Inflammatory macrophage treated with lipopolysaccharide for 4 hours (primary cell): ENCODE measurements at places on chromosomes 13 and 19.

DNA sequence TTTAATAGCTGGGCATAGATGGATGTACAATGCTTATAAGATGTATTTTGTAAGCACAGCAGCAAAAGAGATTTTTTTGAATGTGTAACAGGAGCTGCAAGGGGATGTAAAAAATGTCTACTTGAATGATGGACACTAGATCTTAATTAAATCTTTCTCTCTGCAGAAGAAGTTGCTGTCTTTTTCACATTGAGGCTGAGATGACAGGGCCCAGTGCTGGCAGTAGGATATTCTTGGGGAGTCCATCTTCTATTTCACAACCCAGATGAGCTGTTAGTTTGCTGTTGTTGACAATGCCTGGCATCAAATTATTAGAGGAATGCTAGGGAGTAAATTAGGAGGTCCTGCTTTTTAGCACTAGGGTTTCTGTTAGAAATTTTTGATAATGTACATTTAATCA, 698.7 kb downstream of the SLITRK5 start:
- DNase-seq = no peak

GRCh38 chr13:82147526-82147925, 1734.7 kb downstream of the SLITRK1 start:
- DNase-seq = no peak

DNA sequence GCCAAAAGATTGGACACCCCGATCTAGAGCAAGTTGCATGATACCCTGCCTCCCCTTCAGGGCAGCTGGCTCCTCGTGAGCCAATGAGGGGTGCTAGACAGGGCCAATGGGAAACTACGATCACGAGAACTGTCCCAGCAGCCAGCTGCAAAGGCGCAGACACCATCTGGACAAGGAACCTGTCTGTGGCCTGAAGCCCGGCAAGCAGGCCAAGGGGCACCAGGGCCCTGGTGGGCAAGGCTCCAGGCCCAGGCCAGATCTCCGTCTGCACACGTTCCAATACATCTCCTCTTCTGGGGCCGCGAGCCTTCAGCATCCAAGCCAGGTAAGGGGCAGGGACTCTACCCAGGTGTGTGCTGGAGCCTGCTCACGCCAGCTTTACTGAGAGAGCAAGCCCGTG, 20.2 kb downstream of the MED26 start:
- no peak for DNase-seq

- DNase-seq = no peak
Measured at GRCh38 chr13:95740979-95741320, 64.0 kb downstream of the DNAJC3 start.

DNA sequence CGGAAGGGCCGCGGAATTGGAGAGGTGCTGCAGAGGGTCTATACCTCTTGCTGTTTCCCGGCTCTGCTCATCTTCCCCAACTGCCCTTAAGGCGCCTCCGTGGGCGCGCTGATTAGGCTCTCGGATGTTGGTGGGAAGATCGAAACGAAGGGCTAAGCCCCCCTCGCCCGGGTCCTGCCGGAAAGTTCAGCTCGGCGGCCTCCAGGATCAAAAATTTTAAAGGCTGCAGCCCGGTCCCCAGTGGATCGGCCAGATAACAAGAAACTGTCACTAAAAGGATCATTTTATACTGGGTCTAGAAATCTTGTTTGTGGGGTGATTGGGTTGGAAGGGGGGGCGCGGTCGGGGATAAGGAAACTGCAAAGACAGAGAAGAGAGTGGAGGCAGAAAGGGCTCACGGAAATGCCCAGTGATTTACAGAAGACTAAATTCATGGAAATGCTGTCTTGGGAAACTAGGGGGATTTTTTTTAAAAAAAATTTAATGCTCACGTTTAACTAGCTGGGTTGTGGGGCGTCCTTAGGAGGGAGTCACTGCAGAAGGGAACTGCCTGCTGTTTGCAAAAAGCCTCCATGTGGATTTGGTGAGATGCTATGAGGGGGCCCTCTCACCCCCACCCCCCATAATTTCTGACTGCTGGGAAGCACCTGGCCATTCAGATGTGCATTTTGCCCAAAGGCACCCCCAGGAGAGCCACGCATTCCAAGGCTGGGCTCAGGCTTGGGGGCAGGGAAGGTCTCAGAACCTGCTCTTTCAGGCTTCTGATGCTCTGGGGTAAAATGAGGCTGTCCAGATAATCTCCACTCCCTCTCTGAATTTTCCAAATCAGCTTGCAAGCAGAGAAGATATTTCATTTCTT, 7.7 kb downstream of the CDX2 start:
- DNase-seq = no peak

DNA sequence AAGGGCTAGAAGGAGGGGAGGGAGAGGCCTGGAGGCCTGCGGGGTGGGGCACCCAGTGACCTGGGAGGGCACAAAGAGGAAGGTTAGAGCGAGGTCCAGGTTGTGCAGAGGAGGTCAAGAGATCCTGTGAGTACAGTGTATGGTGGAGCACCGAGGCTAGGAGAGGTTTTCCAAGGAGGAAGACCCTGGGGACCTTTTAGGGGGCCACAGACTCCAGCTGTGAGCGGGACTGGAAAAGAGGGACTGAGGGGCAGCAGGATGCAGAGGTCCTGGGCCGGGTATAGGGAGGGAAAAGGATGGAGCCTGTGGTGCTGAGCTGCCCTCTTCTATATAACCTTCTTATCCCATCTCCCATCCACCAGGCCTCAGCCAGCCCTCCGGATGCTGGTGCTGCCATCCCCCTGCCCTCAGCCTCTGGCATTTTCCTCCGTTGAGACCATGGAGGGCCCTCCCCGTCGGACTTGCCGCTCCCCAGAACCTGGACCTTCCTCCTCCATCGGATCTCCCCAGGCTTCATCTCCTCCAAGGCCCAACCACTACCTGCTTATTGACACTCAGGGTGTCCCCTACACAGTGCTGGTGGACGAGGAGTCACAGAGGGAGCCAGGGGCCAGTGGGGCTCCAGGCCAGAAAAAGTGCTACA, 863 bp downstream of the ZNF581 start:
- DNase-seq = no peak

DNA sequence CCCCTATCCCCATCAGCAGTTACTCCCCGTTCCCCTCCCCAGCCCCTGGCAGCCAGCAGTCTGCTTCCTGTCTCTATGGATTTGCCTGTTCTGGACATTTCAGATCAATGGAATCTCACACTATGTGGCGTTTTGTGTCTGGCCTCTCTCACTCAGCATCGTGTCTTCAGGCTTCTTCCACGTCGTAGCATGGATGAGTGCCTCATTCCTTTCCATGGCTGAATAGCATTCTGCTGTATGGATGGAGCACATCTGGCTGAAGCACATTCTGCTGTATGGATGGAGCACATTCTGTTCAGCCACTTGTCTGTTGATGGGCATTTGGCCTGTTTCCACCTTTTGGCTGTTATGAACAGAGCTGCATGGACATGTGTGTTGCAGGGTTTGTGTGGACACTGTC, 29.5 kb downstream of the CRTC1 start:
- DNase-seq = no peak

- DNase-seq = no peak
Measured at GRCh38 chr19:16125737-16126495, 14.2 kb downstream of the RAB8A start.

DNA sequence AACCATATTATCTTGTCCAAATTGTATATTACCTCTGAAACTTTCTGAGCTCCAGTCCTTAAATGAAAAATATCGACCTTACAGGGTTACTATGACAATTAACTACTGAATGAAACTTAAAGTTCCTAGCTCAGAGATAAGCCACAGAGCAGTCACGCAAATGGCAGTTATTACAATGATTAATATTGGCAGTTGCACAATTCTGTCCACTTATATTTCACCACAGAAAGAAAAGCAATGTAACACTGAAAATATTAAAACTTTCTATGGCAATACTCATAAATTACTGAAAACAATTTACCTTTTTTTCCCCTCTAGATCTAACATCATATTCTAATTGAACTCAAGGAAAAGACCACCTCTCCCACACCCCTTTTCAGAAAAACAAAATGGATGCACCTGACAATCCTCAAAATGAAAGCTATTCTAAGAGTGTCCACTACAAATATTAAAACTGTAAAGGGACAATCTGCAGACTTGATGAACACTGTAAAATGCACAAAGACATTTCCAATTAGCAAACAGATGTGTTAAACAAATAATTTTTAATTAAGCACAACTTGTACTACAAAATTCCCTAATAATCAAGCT, 14.6 kb downstream of the LNX2 start:
- peak; percentile 17 for DNase-seq

DNA sequence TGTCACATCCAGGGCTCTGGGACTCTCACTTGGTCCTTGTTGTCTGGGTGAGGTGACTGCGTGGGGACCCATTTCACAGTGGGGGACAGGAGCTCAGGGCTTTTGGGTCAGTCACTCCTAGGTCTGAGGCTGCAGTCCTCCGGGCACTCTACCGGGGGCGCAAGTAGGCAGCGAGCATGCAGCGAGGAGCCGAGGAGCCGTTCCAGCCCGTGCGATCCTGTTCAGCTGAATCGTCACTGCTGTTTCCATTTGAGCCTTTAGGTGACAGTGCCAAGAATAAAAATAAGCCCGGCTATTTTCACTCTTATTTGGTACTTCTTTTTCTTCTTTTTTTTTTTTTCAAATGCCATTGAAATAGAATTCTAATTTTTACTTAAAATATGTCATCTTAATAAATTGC, 126.5 kb downstream of the ZNF536 start:
- no peak for DNase-seq

GRCh38 chr13:23714672-23715071, 144.5 kb downstream of the TNFRSF19 start:
- DNase-seq = no peak

- no peak for DNase-seq
Measured at GRCh38 chr19:33298146-33298911, 4.0 kb downstream of the CEBPA start.

- no peak for DNase-seq
Measured at GRCh38 chr13:45299194-45299593, 41.8 kb downstream of the TPT1 start.

- no peak for DNase-seq
Measured at GRCh38 chr19:5035105-5035761, 66.3 kb downstream of the KDM4B start.

GRCh38 chr13:21045100-21045499, 16.3 kb downstream of the LATS2 start:
- peak; percentile 37 for DNase-seq

DNA sequence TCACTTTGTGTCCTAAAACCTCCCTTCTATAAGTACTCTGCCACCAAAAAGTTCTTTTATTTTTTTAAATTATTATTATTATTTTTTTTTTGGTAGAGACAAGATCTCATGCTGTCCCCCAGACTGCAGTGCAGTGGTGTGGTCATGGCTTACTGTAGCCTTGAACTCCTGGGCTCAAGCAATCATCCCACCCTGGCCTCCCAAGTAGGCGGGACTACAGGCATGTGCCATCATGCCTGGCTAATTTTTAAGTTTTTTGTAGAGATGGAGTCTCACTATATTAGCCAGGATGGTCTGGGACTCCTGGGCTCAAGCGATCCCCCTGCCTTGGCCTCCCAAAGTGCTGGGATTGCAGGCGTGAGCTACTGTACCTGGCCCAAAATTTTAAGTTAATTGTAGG, 29.1 kb upstream of the GPI start:
- DNase-seq = no peak

GRCh38 chr19:8305798-8306197, 2.4 kb downstream of the CD320 start:
- no peak for DNase-seq

- DNase-seq = no peak
Measured at GRCh38 chr13:51478418-51479198, 25.8 kb upstream of the INTS6 start.

GRCh38 chr13:107450931-107451330, 764.4 kb downstream of the LIG4 start:
- DNase-seq = no peak

- no peak for DNase-seq
Measured at GRCh38 chr19:29379257-29380021, 146.4 kb upstream of the VSTM2B start.

DNA sequence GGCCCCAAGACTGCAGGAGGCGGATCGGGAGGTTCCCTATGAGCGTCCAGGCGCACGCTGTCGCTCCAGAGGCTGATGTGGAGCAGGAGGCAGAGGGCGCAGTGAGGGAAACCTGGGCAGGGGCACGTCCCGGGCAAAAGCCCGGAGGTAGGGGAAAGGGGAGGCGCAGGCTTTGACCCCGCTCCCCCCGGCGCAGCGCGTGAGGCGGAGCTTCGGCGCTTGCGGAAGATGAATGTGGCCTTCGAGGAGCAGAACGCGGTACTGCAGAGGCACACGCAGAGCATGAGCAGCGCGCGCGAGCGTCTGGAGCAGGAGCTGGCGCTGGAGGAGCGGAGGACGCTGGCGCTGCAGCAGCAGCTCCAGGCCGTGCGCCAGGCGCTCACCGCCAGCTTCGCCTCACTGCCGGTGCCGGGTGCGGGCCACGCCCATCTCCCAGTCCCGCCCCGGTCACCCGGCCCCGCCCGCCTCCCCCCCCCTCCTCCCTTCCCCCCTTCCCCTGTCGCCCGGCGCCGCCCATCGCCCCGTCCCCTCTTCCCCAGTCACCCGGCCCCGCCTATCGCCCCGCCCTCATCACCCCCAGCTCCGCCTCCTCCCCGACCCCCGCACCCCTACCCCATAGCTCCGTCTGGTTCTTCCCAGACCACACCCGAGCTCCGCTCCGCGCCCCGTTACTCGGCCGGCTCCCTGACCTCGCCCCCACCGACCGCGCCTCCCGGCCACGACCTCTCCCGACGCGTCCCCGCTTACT, 4.1 kb downstream of the HMG20B start:
- no peak for DNase-seq

- DNase-seq = no peak
Measured at GRCh38 chr13:21218351-21219035, 42.0 kb downstream of the MRPL57 start.

DNA sequence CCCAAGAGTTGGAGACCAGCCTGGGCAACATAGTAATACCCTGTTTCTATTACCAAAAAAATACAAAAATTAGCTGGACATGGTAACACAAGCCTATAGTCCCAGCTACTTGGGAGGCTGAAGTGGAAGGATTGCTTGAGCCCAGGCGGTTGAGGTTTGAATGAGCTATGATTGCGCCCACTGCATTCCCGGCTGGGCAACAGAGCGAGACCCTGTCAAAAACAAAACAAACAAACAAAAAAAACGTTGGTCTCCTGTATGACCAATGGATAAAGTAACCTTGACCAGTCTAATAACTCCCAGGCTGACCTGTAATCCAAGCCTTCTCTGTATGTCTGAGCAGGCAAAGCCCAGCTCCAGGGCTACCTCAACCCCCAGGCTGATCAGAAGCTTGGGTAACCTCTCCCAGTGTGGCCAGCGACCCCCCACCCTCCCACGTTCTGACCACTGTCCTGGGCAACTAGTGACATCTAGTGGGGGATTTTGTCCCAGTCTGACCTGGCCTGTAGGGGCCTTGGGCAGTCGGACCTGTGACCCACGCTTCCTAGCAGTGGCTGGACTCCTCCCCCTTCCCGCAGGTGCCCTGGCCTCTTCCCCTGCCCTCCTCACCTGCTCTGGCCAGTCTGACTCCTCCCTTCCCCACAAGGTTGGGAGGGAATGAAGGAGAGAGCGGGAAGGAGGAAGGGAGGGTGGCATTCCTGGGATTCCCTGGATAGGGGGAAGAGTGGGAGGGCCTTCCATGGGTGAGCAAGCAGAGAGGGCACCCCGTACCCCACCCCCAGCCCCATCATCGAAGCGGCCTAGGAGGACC, 1.0 kb upstream of the BCAM start:
- peak; percentile 16 for DNase-seq

GRCh38 chr19:16888629-16889365, at the start of gene F2RL3:
F2RL3 (plus strand) TSS chr19:16888999; CDS start chr19:16889190, 191 bp downstream.
- DNase-seq = peak; percentile 20

GRCh38 chr13:56015919-56016318, 1124.8 kb upstream of the PRR20A start:
- no peak for DNase-seq
